ENCODE measurements at places on chromosomes 5 and 9.

- no peak for DNase-seq
Observed at GRCh38 chr5:33254579-33254978, 186.2 kb upstream of the TARS1 start.

DNA sequence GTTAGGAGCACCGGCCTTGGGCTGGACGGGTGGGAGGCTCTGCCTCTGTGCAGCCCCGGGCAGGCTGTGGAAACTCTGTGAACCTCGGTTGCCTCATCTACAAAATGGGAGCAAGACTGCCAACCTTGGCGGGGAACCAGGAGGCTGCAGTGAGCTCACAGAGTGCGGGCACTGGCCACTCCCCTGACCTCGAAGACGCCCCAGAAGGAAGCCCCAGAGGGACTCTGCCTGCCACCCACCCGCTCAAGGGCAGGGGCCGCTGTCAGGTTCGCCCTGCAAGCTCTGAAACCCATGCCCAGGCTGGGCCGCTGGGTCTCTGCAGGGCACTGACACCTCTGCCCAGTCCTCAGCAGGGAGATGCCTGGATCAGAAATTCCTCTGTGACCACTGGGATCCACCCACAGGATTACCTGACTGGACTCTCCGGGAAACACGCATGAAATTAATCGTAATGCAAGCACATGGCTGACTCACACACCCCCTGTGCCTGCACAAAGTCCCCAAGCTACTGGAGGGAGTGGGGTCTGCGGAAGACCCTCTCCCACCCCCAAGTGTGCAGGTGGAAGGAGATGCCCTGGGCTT, 7.4 kb downstream of the CCDC187 start:
- DNase-seq = no peak

DNA sequence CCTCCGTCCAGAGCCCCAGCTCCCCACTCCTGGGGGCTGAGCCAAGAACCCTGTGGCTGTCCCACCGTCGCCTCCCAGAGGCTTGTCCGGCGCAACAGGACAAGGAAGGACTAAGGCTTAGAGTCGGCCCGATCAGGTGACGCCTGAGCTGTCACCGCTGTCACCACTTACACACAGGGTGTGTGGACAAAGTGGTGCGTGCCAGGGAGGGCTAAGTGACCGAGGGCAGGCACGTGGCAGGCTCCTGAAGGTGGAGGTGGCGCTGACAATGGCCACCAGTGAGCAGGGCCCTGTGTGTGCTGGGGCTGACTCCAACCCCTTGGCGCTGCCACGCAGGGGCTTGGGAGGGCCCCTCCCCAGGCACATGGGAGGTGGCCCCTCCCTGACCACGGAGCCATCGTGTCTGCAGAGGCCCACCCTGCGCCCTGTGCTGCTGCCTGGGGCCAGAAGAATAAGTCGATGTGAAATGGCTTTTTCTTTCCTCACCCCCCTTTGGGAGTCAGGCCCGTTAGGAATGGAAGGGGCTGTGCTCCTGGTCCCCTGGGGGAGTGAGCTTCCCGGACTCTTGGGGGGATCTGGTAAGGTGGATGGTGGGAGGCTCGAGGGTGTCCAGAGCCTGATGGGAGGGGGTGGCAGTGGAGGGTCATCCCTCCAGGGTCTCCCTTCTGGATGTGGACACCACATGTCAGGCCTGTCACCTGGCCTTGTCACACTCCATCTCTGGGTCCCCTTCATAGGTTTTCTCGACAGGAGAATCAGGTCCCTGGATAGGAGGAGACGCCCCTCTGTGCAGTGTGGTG, 2.6 kb upstream of the GPSM1 start:
- DNase-seq = no peak

DNA sequence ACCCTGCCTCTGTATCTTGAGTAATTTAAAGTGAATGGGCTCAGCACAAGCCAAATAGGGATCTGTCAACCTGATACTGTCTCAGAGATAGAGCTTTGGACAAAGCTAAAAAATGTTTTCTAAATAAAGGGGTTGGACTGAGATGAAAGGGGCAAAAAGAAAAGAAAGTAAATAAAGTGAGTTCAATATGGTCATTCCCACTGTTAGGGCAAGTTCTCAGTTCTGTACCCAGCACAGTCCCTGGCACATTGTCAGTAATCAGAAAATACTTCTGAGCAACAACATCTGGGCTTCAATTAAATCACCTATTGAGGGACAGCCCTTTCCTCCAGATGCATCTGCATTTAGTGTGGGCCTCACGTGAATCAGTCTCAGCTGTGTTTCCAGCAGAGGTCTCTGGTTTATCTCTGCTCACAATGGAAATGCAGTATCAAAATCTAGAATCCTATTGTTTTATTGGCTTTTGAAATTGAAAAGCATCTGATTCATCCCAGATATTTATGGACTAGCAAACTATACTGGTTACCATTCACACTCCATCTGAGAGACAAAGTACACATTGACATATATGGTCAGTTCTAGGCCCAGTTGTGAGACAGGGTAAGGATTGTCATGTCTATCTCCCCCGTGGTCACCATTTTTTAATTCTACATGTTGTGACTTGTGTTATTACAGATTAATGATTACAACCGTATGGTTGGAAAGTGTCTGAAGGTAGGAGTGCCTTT, 35.6 kb downstream of the ZNF474 start:
- no peak for DNase-seq

DNA sequence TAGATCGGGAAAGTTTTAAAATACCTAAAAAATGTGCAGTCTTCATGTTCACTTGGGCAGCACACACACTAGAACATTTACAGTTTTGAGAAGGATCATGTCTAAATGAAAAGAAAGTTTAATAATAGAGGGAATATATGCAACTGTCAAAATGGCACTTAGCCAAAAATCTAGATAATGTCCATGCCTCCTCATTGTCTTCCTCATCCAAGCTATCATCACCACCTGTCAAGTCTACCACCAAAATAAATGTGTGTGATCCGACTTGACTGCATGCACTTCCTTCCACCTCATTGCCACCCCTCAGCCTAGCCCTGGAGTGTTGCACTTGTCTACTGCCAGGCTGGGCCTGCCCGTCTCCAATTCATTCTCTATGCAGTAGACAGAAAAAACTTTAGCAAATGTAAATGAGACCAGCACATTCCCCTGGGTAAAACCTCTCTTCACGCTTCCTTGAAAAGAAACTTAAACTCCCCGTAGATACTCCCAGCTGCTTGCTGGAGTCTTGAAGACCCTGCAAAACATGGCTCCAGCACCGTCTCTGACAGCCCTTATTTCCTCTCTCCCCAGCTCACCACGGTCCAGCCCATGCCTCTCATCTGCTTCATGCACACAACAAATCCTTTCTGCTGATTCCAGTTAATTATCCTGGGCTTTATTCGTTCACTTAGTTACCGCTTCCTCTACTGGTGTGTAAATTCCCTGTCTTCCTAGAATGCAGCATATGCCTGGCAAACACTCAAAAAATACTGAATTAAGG, 66.9 kb downstream of the FANCC start:
- DNase-seq = no peak

GRCh38 chr5:13987843-13988464, 43.5 kb upstream of the DNAH5 start:
- peak; percentile 14 for DNase-seq

- no peak for DNase-seq
Observed at GRCh38 chr5:91182763-91183162, 200.4 kb downstream of the ARRDC3 start.

DNA sequence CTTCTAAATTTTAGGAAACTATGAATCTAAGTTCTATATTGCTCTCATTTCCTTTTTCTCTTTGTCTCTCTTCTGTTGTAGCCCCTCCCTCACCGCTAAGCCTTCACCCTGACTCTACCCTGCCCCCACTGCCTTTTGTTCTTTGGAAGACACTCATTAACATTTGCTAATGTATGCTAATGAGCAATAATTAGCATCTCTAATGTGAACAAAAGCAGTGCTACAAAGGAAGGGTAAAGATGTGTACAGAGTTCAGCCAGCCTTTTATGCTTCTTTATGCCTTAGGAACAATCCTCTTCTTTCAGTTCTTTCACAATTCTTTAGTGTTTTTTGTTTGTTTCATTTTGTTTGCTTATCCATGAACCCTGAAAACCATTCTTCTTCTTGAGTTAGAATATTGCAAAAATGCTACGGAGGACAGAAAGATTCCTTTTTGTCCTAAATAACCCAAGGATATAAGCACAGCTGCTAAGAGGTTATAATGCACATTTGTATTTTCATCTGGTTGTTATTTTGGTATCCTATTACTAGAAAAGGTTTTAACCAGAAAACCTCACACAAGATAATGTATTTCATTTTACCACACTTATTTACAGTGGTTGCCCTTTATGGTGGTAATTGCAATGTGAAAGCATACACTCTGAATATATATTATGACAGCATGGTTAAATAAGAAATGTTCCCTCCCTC, 159.3 kb downstream of the TMC1 start:
- DNase-seq = no peak

DNA sequence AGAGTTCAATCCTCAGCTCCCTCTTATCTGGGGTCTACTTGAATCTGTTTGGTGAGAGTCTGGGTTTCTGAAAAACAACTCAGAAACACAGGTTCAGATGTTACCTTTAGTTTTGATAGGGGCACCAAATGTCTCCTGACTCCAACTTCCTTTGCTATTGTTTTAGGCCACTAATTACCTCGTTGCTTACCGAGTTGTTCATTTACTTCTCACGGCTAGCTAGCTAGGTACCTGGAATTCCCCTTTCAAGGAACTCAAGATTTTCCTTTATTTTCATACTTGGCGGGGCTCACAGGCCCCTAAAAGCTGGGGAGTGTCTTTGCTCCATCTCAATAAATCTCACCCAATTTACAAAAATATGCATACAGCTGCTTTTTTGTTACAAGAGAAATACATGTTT, 111.4 kb downstream of the SLC28A3 start:
- DNase-seq = no peak

- no peak for DNase-seq
Observed at GRCh38 chr9:109918339-109919163, 138.6 kb downstream of the PALM2AKAP2 start.

- no peak for DNase-seq
Observed at GRCh38 chr5:170149206-170149515, 43.5 kb downstream of the FOXI1 start.

DNA sequence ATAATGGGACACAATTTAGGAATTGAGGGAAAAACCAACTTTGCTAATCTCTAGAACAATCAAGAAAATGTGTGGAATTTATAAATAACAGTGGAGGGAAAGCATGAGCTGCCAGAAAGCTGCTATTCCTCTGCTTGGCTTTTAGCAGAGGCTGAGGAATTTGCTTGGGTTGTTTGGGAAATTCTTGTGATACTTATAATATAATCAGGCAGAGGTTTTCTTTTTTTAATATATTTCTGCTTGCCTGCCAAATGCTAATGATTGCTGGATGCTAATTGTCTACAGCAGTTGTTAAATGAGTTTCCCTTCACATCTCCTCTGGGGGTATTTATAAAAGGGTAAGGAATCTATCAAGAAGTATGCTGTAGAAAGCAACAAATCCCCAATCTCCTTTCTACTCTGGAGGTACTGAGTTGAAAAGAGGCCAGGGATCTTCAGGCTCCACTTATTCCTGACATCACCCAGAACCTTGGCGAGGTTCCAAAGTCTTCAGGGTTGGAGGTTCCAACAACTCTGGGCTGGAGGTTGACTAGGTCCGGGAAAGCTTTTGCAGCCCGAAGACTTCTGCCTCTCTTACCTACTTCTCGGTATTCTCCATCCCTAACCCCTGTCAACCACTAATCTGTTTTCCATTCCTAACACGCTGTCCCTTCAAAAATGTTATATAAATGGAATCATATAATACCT, 60.4 kb upstream of the TMED7 start:
- no peak for DNase-seq

- DNase-seq = no peak
Observed at GRCh38 chr9:77375956-77376532, 198.7 kb downstream of the VPS13A start.

GRCh38 chr5:40738502-40738901, 17.3 kb downstream of the TTC33 start:
- DNase-seq = no peak

- DNase-seq = peak; percentile 39
Observed at GRCh38 chr9:35923927-35924763, 14.9 kb downstream of the SPAAR start.

DNA sequence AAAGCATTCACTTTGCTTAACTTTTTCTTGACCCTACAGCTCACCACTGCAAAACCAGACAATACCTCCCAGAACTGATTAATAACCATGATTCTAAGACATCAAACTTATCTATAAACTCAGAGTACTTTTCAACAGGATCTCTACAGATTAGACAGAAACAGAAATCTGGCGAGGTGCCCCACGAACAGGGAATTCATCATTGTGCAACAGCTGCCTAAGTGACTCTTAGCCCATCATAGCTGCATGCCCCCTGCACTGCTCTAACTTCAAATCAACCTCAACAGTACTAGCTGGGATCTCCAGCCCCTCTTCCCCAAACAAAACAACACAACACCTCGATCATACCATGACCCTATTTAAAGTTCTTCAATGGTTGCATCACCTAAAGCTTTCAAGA, 16.1 kb upstream of the COL23A1 start:
- no peak for DNase-seq

- no peak for DNase-seq
Observed at GRCh38 chr5:177495243-177496060, 2.0 kb downstream of the PDLIM7 start.

DNA sequence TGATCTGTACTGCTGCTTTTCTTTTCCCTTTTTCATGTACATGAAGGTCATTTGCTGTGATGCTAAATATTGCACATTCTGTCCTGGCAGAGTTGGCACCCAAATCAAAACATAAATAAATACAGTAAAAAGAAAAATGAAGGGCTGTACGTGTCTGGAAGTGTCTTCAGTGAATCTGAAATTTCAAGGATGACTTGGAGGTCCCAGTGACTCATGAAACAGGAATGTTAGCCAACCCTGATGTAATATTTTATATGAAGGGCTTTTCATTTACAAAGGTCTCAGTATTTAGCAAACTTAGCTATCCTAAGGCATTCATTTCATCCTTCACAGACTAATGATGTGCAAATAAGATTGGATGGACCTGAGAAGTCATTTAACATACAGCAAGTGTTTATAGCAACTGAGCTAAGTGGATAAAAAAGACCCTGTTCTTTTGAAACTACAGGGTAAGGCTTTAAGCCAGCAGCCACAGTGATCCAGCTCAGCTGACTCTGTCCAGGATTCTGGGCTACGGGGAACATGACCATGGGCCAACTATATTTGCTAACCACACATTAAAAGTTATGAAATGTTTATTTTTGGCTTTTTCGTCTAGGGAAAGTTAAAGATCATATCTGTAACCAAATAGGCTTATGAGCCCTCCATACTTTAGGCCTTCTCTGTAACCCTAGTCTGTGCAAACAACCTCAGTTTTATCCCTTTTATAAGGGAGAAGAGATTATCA, 104.0 kb upstream of the DMRTA1 start:
- no peak for DNase-seq

GRCh38 chr5:944621-944927, 51.9 kb downstream of the TRIP13 start:
- no peak for DNase-seq

DNA sequence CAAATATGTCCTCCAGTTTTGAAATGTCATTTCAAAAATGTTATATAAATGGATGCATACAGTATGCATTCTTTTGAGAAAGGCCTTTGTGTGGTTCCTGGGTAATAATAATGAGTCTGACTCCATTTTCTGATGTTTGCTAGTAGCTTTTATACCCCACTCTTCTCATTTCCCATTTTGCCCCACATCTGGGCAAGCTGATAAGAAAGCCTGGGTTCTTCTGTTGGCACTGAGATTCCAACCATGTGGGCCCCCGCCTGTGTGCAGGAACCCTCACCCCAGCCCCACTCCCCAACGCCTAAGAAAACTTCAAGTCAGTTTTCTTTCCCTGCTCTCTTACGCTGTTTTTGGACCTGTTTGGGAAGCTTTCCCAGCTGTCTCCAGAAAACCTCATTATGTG, 89.4 kb downstream of the SNX18 start:
- no peak for DNase-seq
